ENCODE measurements at places on chromosomes 2 and 18.

DNA sequence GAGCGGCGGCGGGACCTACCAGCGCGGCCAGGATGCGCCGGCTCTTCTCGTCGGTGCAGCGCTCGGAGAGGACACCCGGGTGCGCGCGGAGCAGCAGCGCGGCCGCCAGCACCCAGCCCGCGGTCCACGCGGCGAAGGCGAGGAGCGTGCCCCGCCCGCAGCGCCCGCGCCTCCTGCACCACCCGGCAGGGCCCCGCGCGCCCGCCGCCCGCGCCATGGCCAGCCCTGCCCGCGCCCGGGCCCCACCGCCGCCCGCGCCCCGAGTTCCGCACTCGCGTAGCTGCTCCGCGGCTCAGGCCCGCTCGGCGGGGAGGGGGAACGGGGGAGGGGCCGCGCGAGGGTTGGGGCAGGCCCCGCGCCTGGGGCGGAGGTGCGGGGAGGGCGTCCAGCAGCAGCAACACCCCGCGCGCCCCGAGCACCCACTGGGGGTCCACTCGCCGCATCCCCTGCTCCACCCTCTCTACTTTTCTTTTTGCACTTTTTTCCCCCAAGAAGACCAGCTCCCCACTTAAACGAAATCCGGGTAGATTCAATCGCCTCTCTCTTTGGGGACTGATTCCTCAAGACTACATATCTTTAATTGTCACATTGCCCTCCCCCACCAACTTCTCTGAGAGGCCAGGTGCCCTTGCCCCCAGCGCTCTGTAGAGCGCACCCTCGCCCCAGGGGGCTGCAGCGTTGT is at the start of gene DIPK1C:
DIPK1C (minus strand) TSS at position 266 of the 682 bp plus-strand sequence; CDS start at position 217, 49 bp downstream.
- no peak for DNase-seq

GRCh38 chr18:73980289-73980979 is 167.2 kb downstream of the FBXO15 start:
- DNase-seq: no peak

GRCh38 chr18:76496194-76496890 is 1.3 kb upstream of the ZNF516 start:
- DNase-seq: no peak

DNA sequence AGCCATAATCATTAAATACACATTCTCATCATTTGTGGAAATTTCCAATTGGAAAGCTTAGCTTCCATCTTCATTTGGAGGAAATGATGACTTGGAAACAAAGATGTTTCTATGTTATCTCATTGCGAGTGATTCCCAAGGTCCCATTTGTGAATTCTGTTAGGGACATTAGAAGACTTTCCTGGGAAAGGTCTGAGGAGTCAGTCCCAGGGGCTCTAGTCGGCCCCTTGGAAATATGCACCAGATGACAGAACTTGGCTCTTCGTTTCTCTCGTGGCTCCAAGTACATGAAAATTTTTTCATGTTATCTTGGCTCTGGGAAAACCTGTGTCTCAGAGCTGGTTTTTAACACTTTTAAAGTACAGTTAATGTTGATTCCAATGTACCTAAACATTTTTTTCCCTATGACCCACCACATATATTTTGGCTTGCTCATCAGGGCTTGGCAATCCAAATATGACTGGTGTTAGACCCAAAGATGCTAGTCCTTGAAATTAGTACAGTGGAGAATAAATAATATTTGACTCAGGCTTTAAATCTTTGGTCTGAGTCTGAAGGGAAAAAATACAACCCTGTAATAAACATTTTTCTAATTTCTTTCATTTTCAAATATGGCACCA is 15.4 kb upstream of the CAVIN2 start:
- no peak for DNase-seq

GRCh38 chr18:45628979-45629958 is 14.0 kb downstream of the SLC14A2 start:
- DNase-seq: no peak

DNA sequence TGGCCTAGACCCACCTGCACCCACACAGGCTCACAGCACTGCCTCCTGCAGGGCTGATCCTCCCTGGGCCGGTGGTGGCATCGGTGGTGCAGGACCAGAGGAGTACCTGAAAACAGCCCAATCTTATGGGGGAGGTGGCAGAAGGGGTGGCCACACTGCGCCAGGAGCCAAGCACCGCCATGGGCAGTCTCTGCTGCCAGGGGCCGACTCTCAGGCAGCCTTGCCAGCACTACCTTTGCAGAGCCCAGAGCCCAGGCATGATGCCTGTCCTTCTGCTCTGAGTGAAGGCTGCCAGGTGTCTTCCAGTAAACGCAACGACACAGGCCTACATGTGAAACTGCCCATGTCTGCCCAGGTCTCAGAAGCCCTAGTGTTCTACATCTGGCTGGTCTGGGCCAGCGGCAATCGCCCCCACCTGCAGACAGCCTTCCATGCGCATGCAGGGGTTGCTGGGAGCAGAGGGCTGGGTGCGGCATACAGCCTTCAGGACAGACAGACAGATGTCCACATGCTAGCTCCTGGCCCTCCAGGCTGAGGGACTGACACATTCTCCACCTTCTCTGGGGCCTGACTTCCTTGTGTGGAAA is 6.8 kb downstream of the HS6ST1 start:
- peak; percentile 8 for DNase-seq

GRCh38 chr18:48804856-48805610 is 145.7 kb downstream of the SMAD7 start:
- no peak for DNase-seq

- DNase-seq: no peak
Measured at GRCh38 chr2:184734338-184734737, 136.0 kb downstream of the ZNF804A start.

DNA sequence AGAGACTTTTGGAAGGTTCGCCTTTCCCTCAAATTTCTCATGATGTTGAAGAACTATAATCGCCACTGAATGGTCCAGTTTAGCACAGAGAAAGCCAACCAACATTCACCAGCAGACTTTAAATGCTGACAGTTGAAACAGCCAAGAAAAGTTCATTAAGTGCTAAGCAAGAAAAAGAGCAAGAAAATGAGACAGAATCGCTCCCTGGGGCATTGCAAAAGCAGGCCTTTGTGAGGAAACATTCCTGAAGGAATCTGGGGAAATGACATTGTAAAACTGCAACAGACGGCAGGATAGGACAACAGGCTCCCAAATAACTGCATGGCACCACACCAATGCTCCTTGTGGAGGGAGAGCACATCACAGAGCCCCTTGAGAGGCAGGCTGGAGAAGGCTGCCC is 269.3 kb upstream of the ID2 start:
- no peak for DNase-seq

- DNase-seq: no peak
Measured at GRCh38 chr2:3470166-3470651, 49.1 kb downstream of the ADI1 start.

- no peak for DNase-seq
Measured at GRCh38 chr2:60365556-60365955, 187.9 kb downstream of the BCL11A start.

GRCh38 chr18:29104227-29104626 is 927.3 kb upstream of the CDH2 start:
- DNase-seq: no peak

DNA sequence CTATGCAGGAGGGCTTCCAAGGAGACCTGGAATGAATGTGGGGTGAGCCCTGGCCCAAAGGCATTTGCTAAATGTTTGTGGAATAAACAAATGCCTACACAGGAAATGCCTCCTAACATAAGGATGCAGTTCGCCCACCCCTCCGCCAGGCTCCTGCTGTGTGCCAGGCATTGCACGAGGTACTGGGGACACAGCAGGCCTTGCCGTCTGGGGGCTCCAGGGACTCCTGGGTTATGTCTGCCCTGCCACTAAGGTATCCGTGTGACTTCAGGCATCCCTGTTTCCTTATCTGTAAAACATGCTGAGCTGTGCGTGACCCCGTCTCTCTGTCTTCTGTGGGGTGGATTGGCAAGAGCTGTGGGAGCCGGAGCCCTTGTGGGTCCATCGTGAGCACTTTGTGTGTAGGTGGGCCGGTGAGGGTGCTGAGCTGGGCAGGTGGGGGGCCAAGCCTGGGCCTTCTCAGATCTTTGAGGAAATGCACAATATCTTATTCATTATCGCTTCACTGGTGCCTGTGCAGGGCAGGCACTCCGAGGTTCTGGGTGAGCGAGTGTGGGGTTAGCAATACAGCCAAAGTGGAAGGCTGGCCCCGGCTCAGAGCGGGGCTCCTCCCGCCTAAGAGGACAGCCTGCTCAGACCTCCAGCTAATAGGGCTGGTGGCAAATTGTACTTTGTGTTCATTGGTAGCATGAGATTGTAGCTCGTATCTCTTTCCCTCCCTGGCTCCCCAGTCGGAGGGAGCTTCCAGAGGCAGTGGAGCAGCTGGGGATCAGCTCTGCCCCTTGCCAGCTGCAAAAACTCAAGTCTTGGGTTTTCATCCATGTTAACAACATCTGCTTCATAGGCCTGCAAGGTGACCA is 126.8 kb downstream of the GLI2 start:
- no peak for DNase-seq

GRCh38 chr18:45014047-45014501 is 333.4 kb downstream of the SETBP1 start:
- DNase-seq: no peak

DNA sequence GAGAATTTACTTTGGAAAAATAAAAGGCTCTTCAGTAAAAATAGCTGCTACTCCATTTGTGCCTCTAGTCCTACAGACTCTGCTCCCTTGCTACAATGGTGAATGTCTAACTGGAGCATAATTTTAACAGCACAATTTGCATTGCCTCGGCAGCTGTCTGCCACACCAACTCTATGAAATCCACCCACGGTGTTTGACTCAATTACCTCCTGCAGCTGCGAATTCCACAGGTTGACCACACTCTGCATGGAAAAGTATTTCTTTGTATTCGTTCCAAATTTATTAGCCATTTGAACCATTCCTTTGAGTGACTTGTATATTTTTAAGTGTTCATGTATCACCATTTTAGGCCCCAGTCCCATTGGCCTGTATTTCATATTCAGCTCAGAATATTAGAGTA is 182.1 kb upstream of the CCDC68 start:
- no peak for DNase-seq

- no peak for DNase-seq
Measured at GRCh38 chr18:21979171-21979560, 190.2 kb upstream of the GATA6 start.

DNA sequence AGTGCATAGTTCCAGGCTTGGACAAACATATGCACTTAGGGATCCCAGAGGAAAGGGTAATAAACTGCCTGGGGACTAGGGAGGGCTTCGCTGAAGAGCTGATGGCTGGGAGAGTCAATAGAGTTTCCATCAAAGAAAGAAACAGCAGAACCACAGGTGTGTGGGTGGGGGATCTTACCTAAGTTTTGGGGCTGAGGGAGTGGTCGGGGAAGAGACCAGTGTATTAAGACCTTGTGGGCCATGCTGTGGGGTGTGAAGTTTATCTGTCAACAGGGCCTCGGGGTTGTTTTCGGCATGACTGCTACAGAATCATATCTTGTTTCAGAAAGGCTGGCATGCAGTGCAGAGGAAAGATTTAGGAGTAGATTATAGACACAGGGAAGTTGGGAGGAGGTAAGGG is 31.2 kb upstream of the GTF2A1L start:
- no peak for DNase-seq

- DNase-seq: no peak
Measured at GRCh38 chr2:200695191-200695590, 109.4 kb downstream of the AOX1 start.

- DNase-seq: no peak
Measured at GRCh38 chr2:68612765-68613519, 30.4 kb upstream of the PROKR1 start.

- DNase-seq: no peak
Measured at GRCh38 chr2:239275847-239276831, 124.7 kb downstream of the HDAC4 start.

DNA sequence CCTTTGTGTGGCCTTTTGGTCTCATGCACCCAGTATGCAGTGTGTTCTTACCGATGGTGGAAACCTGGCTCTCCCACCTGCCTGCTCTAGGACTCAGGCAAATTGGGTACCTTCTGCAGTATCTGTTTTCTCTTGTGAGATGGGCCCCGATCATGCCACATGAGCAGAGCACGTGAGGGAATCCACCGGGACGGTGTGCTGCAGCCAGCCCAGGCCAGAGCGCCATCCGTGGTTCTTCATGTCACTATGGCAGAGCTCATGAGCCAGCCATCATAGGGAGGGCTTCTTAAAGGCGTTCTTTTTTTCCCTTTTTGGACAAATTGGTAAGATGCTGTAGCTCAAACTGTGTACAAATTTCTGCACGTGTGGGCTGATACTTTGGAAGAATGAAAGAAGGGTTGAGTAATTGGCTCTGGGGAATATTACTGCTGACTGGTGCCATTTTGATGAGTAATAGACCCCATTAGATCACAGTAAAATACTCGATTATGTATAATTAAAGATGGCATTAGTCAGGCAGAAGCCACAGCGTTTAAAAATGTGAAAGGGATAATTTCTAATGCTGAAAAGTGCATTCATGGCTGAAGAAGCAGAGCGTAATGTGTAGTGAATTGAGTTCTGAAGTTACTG is 19.2 kb downstream of the SH3RF3 start:
- no peak for DNase-seq

- DNase-seq: no peak
Measured at GRCh38 chr2:157919181-157919580, 43.1 kb upstream of the ACVR1 start.

GRCh38 chr2:64944484-64944883 is 44.7 kb upstream of the SLC1A4 start:
- no peak for DNase-seq

DNA sequence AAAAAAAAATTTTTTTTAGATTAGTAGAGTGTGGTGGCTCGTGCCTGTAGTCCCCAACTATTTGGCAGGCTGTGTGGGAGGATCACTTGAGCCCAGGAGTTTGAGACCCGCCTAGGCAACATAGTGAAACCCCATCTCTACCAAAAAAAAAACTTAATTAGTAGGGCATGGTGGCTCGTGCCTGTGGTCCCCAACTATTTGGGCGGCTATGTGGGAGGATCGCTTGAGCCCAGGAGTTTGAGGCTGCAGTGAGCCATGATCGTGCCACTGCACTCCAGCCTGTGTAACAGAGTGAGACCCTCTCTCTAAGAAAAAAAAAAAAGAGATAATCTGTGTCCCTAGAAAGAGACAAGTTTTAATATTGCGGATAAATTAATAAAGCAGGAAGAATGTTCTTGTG is 8.8 kb downstream of the GPR55 start:
- DNase-seq: no peak

DNA sequence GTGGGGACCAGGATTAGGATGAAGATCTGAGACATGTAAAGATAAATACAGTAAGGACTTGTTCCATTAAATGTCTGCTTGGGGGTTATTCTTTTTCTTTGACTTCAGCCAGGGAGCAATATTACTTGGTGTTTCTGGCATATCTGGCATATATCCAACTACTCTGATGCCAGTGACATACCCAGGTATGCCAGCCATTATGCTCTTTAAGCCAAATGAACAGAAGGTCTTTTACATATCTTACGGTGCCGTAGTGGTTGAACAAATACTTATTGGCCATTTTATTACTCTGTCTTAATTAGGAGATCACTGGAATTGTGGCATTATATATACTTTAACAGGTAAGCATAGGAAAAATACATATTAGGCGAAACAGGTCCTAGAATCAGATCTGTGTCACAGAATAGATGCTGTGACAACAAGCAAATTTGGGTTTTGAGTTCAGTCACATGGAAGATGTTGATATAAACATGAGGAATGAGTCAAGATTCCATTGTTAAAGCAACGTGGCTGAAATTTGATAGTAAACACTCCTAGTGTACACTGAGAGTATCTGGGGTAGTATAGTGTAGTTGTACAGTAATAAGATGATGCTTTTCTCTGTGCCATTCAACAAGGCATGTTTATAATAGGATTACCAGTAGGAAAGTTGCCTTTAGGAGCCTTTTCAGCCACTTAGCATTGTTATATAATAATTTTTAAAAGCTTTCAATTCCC is 62.6 kb downstream of the KCTD18 start:
- DNase-seq: no peak

GRCh38 chr2:70822843-70823242 is 2.4 kb upstream of the CLEC4F start:
- DNase-seq: no peak

- no peak for DNase-seq
Measured at GRCh38 chr2:210540900-210541289, 15.5 kb upstream of the CPS1 start.

All from GM12892 (cell line).